ENCODE measurements at places on chromosomes 5 and 9. TPM values are rescaled to one million over a fixed set of nuclear protein-coding genes. Genes with fewer than 3 reads are reported as not detected.

Gene GTF3C4
- 12.8 TPM for total RNA-seq

Gene CER1
- total RNA-seq = not detected

- peaks cover 36% of the 10 kb centered on the region for H3K4me1 ChIP-seq
- H3K4me3 ChIP-seq = no peak overlapping the region
- H3K36me3 ChIP-seq = no peaks in the 10 kb centered on the region
- no peak overlapping the region for H3K27ac ChIP-seq
- DNase-seq = no peak
Measured at GRCh38 chr5:68428231-68428811, 212.8 kb downstream of the PIK3R1 start.

DNA sequence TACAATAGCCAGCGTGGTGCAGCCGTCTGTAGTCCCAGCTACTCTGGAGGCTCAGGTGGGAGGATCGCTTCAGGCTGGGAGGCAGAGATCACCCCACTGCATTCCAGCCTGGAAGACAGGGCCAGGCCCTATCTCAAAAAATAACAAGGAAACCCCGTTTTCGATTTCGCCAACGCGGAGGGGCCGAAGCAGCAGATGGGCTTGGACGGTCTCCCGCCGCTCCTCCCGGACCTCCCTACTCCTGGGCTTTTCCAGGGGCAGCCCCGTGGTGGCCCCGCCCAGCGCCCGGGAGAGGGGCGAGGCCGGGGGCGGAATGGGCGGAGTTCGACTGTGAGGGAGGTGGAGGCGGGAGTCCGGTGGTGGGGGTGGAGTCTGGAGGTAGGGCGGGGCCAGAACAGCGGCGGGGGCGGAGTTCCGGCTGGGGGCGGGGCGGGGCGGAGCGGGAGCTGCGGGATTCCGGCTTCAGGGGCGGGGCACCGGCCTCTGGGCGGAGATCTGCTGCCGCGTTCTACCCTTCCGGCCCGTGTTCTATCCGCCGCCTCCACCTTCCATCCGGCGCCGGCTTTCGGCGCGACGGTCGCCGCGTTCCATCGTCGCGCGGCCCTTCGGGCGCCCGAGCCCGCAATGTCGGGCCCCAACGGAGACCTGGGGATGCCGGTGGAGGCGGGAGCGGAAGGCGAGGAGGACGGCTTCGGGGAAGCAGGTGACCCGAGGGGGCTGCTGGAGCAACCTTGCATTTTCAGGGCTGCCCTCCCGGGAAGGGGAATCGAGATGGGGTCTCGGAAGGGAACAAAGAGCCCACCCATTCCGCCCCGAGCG, at the start of gene BBLN:
Gene BBLN, plus strand, starts transcription at position 482 of the 819 bp plus-strand sequence. Its CDS starts 143 bp downstream, at position 625.
- peaks cover 16% of the 10 kb centered on the region for H3K4me1 ChIP-seq
- peaks cover 10% of the 10 kb centered on the region for H3K36me3 ChIP-seq
- H3K27me3 ChIP-seq = no peaks in the 10 kb centered on the region

DNA sequence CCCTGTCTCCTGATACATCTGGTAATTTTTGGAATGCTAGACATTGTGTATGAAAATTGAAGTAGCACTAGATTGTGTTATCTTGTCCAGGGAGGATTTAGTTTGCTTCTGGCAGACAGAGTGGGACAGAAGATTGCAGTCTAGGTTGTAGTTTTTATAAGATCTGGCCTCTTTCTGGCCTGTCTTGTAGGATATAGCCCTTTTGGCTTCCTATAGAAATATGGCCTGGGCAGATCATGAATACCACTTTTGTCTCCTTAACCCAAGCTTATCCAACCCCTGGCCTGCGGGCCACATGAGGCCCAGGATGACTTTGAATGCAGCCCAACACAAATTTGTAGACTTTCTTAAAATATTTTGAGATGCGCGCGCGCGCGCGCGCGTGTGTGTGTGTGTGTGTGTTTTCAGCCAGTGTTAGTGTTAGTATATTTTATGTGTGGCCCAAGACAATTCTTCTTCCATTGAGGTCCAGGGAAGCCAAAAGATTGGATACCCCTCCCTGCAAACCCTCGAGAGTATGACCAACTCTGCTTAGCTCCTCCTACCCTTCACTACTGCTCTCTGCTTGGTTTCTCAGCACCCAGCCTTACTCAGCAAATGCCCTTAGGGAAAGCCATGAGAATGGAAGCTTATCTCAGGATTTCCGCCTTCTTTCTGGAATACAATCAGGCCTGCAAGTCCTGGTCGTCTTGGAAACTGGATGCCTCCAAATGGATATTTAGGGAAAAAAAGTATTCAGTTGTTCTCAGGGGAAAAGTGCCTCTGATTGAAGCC, 26.5 kb downstream of the ANKRD33B start:
- H3K4me3 ChIP-seq = no peak overlapping the region
- no peaks in the 10 kb centered on the region for H3K36me3 ChIP-seq
- peaks cover 5% of the 10 kb centered on the region for H3K4me1 ChIP-seq
